Muscle of leg (tissue), 16 donors: ENCODE measurements at places on chromosomes 13 and 19. TPM values are rescaled to one million over a fixed set of nuclear protein-coding genes. Genes with fewer than 3 reads are reported as not detected.

Gene UBE2L5
- polyA plus RNA-seq = 0.53 TPM

Gene RUBCNL
- 2.1 TPM for polyA plus RNA-seq

Gene ZNF544
- 16.3 TPM for polyA plus RNA-seq

DNA sequence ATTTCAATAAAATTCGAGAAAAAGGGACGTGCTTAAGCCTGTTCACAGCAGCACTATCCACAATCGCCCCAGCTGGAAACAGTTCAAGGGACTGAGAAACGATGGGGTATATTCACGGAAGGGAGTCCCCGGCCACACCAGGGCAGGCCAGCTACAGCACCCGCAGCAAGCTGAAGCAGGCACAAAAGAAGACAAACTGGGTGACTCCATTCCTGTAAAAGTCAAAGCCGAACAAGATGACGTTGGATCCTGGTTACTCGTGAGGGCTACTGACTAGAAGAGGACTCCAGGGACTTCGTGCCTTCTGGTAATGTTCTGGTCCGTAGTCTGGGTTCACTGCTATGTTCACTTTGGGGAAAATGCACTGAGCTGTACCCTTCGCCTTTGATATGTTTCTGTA, 57.6 kb downstream of the COL4A1 start:
- no peak for DNase-seq
- peak overlapping the region; percentile 78 for H3K27ac ChIP-seq
- H3K27me3 ChIP-seq = no peaks in the 10 kb centered on the region
- H3K36me3 ChIP-seq = peaks cover 7% of the 10 kb centered on the region
